Choroid plexus epithelial cell (primary cell): ENCODE measurements at places on chromosomes 2 and 18.
A peak's percentile ranks its signal among the peaks of the same experiment; 100 is the strongest.

GRCh38 chr2:2828774-2829368 lies 497.8 kb upstream of the MYT1L start:
- DNase-seq, result no peak

DNA sequence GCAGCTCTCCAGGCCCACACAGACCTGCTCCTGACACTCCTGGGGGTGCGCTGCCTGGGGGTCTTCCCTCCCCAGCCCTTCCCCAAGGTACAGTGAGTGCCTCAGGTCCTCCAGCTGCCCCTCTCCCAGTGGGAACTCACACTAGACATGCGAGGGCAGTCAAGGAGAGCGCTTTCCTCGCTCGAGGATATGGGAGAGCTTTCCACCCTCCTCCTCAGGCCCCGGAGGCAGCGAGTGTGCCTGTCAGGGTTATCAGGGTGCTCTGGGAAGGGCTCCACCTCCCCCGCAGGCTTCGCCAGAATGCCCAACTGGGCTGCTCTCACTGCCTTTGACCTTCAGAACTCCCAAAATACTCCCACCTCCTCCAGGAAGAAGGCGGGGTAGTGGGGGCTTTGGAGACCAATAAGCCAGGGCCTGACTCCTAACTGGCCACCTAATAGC lies 85.7 kb upstream of the LAPTM4A start:
- DNase-seq, result no peak

DNA sequence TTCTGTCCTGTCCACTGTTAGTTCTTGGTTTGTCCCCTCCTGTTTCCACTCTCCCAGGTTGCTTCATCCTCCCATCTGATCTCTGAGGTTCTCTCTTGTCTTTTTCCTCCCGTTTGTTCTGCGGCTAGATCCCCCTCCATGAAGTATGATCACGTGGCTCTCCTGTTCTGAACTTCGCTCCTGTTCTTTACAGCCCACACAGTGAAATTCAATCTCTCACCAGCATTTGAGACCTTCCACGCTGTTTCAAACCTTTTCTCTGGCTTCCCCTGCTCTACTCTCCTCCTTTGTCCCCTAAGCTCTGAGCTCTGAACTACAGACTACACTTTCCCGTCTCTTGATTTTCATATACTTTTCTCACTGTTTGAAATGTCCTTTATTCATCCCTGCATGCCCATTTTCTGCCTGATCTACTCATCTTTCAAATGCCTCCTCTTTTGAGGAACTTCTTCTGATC lies 83.5 kb downstream of the OSBPL6 start:
- peak; percentile 80 for DNase-seq

DNA sequence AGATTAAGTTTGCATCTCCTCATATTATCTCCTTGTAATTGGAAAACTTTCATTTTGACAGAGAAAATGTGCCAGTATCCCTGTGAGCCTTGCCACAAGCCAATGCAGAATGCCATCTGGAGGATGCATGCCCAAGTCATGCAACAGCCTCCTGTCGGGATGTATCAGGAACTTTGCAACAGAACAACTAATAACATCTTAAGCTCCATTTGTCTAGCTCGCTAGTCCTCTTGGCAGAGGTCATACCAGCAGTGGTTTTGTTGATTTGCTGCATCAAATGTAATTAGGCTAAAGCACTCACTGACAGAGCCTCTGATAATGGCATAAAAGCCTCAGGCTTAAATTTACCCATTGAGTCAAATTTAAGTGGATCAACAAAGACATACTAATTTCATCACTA lies 125.8 kb downstream of the UBE2E3 start:
- DNase-seq, result no peak

DNA sequence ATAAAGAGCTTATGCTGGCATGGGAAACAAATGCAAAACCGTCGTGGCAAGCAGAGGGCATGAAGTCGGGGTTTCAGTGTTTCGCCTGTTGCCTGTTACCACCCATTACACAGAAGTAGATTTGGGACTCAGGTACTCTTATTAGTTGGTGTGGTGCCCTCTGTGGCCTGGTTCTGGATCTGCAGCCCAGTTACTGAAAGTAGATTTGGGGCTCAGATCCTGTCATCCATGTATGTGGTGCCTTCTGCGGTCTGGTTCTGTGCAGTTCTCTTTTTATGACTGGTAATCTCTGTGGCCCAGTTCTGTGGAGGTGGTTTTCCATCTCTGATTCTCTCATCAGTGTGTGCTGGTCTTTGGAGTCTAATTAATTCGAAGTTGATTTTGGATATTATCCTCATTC lies 45.2 kb downstream of the ADNP2 start:
- peak; percentile 46 for DNase-seq

GRCh38 chr2:61363580-61363979 lies 107.3 kb downstream of the USP34 start:
- no peak for DNase-seq

DNA sequence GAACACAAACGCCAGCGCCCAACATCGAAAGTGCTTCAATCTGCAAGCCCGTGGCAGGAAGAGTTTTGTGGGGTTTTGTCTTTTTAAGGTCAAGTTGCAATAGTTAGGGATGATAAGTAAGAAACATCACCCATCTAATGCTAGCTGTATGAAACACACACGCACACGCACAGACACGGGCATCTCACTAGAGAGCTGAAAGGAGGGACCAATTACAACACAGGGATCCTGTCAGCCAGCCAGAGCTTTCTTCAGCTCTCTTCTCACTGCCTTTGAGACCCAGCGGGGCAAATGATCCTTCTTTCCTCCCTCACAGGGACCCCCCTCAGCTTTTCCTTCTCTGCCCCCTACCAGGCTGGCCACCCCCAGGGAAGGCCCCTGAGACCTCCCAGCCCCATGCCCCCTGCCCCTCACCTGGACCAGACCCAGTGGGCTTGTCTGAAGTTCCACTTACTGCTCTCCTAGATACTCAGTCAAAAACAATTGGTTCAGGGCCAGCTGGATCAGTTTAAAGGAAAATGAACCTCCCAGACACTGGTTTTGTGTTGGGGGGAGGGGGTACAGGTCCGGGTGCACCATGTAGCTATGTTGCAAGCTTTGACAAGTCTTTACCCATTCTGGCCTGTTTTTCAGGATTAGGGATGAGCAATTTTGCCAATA lies 17.9 kb downstream of the CYP26B1 start:
- DNase-seq, result no peak

DNA sequence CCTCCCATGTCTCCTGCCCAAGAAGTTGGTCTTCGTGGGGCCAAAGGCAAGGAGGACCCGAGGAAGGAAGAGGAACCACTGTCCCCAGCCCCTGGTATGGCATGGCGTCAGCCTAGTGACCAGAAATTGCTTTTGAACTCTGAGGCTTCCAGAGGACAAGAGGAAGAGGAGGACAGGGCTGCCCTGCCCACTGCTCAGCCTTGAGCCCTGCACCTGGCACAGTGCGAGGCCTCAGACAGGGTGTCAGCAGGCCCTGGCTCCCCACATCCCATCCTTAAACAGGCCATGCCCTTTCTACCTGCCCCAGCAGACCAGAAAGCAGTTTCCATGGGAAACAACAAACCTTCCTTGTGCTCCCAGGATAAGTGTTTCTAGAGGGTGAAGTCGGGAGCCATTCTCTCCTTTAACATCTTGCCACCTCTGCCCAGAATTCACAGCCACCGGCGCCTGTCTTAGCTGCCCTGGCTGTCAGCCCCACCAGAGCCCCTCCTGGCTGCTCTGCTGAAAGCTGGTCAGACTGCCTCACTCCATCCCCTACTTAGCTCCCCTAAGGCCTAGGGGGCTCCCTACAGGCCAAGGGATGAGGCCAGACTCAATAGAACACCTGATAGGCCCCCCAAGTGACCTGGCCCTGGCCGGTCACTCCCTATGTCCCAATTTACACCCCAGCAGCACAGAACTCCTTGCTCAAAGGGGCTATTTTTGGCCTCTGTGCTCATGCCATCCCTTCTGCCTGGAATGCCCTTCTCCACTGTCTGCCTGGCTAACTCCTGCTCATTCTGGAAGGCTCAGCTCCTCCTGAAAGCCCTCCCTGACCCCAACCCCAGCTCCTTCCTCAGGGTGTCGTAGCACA lies 20.6 kb downstream of the ATOH8 start:
- DNase-seq, result no peak

GRCh38 chr2:43075054-43075593 lies 151.3 kb downstream of the ZFP36L2 start:
- peak; percentile 97 for DNase-seq

- DNase-seq, result no peak
These were observed 744.3 kb downstream of the RNF144A start for GRCh38 chr2:7661502-7661901.

DNA sequence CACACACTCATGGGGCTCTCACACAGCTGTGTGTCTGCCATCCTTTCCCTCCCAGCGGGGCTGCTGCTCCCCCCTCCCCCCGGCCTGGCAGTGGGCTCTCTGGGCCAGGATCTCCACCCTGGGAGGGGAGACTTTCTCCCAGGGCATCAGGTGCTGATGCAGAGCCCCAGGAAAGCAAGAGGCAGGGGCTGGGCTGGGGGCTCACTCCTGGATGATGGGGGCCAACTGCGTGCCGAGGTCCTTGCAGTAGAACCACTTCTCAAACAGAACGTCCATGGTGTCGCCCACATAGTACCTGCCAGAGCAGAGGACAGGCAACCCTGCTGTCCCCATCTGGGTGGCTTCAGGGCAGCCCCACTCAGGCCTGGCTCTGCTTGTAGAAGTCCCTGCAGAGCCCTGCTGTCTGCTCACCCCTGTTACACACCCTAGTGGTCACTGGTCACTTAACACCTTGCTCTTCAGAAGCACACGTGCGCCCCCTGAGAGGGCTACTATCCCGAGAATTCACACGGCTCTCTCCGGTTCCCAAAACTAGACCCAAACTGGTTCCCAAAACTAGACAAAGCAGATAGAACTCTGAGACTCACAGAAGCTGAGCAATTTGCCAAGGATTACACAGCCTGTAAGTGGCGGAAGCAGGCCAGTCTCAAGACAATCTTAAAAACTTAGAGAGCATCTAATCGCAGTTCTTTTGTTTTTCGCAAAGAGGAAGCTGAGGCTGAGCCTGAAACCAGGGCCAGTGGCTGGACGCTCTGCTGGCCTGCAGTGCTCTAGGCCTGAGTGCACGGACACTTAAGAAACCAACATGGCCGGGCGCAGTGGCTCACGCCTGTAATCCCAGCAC lies 6.6 kb upstream of the OXER1 start:
- DNase-seq, result peak; percentile 78
